Effector memory CD4-positive, alpha-beta T cell (primary cell): ENCODE measurements at places on chromosomes 13 and 19.

- no peak for DNase-seq
Measured at GRCh38 chr19:21626924-21627697, 121.7 kb downstream of the ZNF429 start.

DNA sequence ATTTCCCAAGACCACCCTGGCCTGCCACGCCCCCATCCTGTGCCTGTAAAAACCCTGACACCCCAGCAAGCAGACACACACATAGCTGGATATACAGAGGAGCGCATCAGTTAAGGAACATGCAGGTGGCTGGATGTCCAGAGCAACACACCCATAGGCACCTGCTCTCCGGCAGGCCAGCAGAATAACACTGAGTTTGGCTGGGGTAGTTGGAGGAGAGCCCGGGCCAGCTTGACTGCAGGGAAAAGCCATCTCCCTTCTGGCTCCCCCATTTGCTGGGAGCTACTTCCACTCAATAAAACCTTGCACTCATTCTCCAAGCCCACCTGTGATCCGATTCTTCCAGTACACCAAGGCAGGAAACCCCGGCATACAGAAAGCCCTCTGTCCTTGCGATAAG, 8.9 kb downstream of the RASL11A start:
- no peak for DNase-seq

DNA sequence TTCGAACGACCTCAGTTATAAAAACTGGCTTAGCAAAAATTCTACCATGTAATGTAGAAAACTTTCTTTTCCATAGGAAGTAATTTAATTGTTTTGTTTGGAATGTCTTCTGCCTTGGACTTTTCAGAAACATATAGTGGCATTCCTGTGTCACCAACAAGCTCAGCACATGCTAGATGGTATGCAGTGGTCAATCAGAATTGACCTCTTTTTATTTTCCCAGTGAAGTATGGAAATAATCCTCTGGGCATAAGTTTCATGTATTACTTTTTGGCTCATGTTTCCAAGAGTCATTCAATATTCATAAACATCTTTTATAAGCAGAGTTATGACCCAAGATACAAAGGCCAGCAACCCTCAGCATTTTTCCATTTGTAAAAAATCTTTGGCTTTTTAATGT, 33.6 kb downstream of the NALCN start:
- no peak for DNase-seq

DNA sequence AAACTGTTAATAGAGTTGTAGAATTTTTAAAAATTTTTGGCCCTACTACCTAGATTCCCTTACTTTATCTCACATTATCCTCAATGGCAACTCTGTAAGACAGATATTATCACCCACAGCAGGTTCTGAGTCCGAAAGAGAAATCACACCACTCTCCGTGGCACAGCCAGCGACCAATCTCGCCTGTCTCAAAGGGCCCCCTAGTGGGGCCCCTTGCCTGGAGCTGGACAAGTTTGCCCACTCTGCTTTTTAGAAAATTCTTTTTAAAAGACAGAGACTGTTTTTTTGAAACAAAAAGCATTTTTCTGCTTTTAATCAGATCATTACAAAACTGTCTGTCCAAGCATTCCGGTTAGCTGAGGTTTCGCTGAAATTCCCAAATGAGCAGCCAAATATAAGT, 21.7 kb downstream of the PHF11 start:
- no peak for DNase-seq

GRCh38 chr13:41196620-41197019, 2.3 kb upstream of the KBTBD7 start:
- no peak for DNase-seq
